ENCODE measurements at places on chromosomes 5 and 9. TPM values are rescaled to one million over a fixed set of nuclear protein-coding genes. Genes with fewer than 3 reads are reported as not detected.

NAIP gene
- 10.1 TPM for total RNA-seq

PHYHD1 gene
- total RNA-seq: 1.4 TPM

ABCA1 gene
- total RNA-seq: 2.0 TPM

MARCHF11 gene
- total RNA-seq: not detected

DNA sequence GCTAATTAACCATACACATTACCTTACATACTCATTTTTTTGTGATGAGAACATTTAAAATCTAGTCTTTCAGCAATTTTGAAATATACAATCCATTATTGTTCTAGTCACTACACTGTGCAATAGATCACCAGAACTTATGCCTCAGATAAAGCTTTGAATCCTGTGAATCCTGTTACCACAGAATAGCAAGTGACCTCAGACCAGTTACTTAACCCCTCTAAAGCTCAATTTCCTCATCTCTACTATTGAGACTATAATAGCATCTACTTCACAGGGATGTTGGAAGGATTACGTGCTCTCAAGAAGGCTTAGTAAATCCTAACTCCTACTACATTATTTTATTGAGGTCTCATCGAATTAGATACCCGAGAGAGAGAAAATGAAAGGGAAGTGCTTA lies 60.2 kb upstream of the PIP5K1B start:
- DNase-seq: no peak

GRCh38 chr5:91374893-91375520 lies 8.1 kb downstream of the ARRDC3 start:
- DNase-seq: no peak

DNA sequence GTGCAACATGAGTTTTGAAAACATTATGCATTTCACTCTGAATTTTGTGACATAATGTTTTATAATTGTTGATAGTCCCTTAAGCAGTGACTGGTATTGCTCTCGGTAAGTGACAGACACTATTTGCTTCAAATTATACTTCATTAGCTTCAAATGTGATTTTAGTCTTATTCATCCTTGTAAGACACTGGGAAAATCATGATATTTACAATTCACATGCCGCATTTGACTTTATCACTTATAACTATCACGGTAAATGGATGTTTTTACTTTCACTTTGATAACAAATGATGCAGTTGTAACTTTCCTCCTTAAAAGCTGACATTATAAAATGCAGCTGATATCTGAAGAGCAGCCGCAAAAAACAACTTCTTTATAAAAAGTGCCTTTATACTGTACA lies 44.1 kb upstream of the ITGA2 start:
- no peak for DNase-seq

DNA sequence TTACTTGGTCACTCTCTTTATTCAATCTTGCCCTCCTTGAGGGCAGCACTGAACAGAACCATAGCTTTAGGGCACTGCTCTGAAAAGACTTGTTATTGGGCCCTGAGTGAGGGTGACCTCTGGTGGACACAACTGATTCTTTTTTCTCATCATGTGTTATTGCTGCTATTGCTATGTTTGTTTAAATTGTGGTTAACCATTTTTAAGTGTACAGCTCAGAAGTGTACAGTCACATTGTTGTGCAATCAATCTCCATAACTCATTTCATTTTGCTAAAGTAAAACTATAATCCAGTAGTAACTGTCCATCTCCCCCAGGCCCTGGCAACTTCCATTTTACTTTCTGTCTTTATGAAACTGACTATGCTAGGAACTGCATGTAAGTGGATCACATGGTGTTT lies 351.1 kb upstream of the RIOK2 start:
- no peak for DNase-seq

- DNase-seq: no peak
Observed at GRCh38 chr5:174022384-174023095, 23.0 kb upstream of the NSG2 start.

- DNase-seq: no peak
Observed at GRCh38 chr9:79362100-79363081, 209.4 kb upstream of the TLE4 start.

GRCh38 chr9:103997856-103998370 lies 96.2 kb upstream of the SMC2 start:
- no peak for DNase-seq

GRCh38 chr9:111038331-111039230 lies at the start of gene LPAR1:
TSS of gene LPAR1 (minus strand) at chr9:111038470. CDS start at chr9:110972117, 66,353 bp downstream.
- DNase-seq: peak; percentile 32

DNA sequence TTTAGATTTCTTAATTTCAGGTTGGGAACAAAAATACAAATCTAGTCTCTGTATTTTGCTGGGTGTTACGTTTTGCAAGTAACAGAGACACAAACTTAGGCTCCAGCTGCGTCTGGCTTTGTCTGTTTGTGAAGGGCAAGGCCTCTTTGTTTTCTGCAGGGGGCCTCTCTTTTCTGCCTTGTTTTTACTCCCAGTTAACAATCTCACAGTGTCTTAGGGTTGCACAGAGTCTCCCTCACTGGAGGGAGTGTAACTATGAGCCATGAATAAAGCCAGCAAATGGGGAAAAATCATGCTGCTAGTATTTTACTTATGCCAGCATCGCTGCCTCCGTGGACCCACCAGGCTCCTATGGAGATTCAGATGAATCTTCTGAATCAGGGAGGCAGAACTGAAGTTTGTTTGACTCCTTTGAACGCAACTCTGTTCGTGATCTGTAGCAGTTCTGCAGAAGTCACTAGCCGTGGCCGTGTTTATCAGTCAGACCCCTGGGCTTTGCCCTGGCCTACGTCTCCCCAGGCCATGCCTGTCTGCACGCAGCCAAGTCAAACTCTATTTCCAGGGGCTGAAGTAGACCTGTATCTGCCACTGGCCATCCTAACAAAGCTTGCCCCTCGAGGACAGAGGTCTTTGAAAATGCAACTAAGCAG lies 77.2 kb downstream of the ATP10B start:
- no peak for DNase-seq

GRCh38 chr9:71703172-71703872 lies 65.0 kb downstream of the CEMIP2 start:
- DNase-seq: no peak

Measured in activated naive CD8-positive, alpha-beta T cell treated with anti-CD3 and anti-CD28 coated beads, Interleukin-2, amount 10 ng/mL, durations not matched to agents 7 days and 5 days (primary cell).